ENCODE measurements at places on chromosomes 16 and 17.
A peak's percentile ranks its signal among the peaks of the same experiment; 100 is the strongest.

DNA sequence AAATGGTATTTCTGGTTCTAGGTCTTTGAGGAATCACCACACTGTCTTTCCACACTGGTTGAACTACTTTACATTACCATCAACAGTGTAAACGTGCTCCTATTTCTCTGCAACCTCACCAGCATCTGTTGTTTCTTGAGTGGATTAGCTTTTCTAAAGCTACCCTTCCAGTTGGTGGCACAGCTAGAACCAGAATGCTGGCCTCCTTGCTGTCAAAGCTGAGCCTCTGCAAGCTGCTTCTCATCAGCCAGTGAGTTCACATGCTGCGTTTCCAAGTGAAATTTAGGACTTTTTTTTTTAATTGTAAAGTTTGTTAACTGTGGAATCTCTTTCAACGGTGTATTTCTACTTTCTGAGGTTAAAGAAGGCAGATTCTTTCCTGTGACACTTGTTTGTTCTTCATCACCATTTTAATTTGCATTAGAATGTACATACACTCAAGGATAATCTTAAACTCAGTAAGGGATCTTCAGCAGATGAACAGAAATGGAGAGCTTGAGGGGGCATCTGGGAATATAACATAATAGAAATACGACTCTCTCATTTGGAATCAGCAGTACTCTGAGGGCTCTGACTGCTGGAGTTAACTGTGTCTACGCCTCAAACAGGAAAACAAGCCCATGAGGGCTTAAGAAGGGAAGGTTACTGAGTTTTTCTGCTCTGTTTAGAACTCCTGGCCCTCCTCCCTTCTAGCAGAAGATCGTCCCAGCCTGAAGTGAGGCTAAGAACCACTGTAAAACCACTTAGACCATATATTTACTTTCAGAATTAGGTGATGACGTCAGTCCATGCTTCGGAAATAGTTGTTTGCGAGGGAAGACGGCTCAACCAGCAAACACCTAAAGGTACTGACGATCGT, 148.4 kb upstream of the FAM20A start:
- no peaks in the 10 kb centered on the region for H3K36me3 ChIP-seq
- DNase-seq: no peak
- H3K4me3 ChIP-seq: no peak overlapping the region
- no peak overlapping the region for H3K27ac ChIP-seq

DNA sequence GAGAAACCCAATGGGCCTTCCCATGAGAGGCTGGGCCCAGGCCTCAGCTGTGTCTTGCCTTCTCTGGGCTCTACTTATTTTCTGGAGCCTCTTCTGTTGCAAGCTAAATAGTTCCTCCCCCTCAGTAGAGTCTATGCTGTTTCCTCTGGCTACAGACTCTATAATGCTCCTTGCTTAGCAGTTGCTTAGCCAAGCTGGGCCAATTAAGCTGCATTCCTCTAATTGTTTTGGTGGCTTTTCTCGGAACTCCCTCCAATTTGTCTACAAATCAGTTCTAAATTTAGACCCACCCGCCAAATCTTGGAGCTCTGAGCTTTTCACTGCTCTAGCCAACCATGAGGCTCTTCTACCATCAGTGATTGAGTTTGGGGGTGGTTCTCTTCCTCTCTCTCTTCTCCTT, 302.7 kb upstream of the ASIC2 start:
- no peak overlapping the region for H3K4me3 ChIP-seq
- H3K27me3 ChIP-seq: peaks cover 5% of the 10 kb centered on the region
- H3K27ac ChIP-seq: no peak overlapping the region
- H3K36me3 ChIP-seq: no peaks in the 10 kb centered on the region

DNA sequence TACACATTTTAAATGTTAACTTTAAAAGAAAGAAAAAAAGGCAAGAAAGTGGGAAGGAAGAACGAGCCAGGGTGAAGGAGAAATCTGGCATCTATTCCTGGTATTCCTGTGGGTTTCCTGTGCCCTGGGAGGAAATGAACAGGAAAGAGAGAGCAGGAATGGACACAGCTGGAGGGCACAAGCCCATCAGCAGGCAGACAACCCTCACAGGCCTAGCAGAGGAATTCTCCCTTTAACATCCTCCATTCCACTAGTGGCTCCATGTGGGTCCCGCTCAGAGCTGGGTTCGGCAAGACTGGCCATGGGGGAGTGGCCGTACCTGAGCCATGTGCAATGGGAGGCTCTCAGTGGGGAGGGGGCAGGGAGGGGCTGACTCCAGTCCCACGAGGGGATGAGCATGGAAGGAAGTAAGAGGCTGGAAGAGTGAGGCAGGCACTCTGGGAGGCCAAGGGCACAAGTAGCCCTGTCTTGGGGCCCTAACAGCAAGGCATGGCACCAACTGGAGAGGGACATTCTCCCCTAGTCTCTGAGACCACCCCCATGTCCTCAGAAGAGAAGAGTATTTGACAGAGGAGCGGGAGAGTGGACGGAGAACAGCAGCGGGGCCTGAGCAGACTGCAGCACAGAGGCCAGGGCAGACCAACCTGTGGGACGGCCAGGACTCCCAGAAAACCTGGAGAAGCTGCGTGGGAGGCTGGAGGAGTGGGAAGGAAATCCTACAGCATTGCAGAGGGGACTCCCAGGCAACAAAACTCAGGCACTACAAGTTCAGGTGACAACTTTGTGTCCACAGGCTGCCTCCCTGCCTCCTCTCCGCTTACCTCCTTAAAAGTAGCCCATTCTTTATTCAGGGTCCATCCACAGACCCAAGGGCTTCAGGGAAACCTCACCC, 30.2 kb downstream of the TK2 start:
- no peaks in the 10 kb centered on the region for H3K27me3 ChIP-seq
- H3K4me1 ChIP-seq: peaks cover 96% of the 10 kb centered on the region
- peak overlapping the region; percentile 95 for H3K27ac ChIP-seq

- peak; percentile 96 for DNase-seq
- H3K4me3 ChIP-seq: peak overlapping the region; percentile 75
- no peaks in the 10 kb centered on the region for H3K27me3 ChIP-seq
- H3K4me1 ChIP-seq: peaks cover 66% of the 10 kb centered on the region
Measured at GRCh38 chr16:3099732-3100499, 822 bp upstream of the ZSCAN10 start.

GRCh38 chr16:49958448-49958847, 66.6 kb upstream of the CNEP1R1 start:
- H3K36me3 ChIP-seq: no peaks in the 10 kb centered on the region

GRCh38 chr17:16325964-16326363, 27.3 kb downstream of the CENPV start:
- H3K27me3 ChIP-seq: no peaks in the 10 kb centered on the region
- peaks cover 6% of the 10 kb centered on the region for H3K36me3 ChIP-seq
- no peak for DNase-seq

GRCh38 chr16:50059669-50060068, 6.1 kb upstream of the HEATR3 start:
- no peak overlapping the region for H3K27ac ChIP-seq
- H3K4me1 ChIP-seq: no peaks in the 10 kb centered on the region
- peaks cover 4% of the 10 kb centered on the region for H3K27me3 ChIP-seq
- peaks cover 4% of the 10 kb centered on the region for H3K36me3 ChIP-seq

GRCh38 chr16:49515861-49516260, 142.3 kb downstream of the C16orf78 start:
- no peak for DNase-seq
- no peaks in the 10 kb centered on the region for H3K36me3 ChIP-seq
- no peaks in the 10 kb centered on the region for H3K4me1 ChIP-seq
- no peak overlapping the region for H3K4me3 ChIP-seq
- no peaks in the 10 kb centered on the region for H3K27me3 ChIP-seq

DNA sequence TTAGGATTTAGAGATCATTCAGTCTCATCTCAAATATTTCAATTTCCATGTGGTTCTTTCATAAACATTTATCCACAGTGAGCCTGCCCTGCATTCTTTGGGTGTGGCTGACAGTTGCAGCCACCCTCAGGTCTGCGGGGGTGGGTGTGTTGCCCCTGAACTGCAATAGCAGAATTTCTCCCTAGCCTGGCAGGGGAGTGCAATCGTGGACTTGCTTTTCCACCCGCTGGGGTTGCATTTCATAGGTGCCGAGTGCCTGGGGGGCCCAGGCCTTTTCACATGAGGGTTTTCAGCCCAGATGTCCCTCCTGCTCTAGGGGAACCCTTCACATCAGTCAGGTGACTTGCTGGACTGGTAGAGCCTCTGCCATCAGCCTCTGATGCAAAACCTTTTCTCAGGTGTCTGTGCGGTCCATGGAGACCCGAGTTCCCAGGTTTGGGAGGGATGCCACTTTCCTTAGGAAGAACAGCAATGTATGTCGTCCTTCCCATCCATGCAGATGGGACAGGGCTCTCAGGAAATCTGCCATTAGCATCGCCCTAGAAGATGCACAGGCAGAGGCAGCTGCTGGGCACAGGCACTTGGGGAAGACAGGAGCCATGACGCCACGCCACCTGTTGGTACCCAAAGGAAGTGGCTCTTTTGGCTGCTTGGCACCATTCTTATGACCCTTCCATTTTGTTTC, 2.4 kb upstream of the USP36 start:
- H3K27ac ChIP-seq: no peak overlapping the region
- DNase-seq: peak; percentile 76
- no peaks in the 10 kb centered on the region for H3K27me3 ChIP-seq
- H3K4me3 ChIP-seq: peak overlapping the region; percentile 9

GRCh38 chr16:30546115-30546514, 11.5 kb upstream of the ZNF747 start:
- DNase-seq: no peak
- no peak overlapping the region for H3K4me3 ChIP-seq
- no peaks in the 10 kb centered on the region for H3K36me3 ChIP-seq
- H3K4me1 ChIP-seq: peaks cover 11% of the 10 kb centered on the region
- H3K27ac ChIP-seq: no peak overlapping the region

DNA sequence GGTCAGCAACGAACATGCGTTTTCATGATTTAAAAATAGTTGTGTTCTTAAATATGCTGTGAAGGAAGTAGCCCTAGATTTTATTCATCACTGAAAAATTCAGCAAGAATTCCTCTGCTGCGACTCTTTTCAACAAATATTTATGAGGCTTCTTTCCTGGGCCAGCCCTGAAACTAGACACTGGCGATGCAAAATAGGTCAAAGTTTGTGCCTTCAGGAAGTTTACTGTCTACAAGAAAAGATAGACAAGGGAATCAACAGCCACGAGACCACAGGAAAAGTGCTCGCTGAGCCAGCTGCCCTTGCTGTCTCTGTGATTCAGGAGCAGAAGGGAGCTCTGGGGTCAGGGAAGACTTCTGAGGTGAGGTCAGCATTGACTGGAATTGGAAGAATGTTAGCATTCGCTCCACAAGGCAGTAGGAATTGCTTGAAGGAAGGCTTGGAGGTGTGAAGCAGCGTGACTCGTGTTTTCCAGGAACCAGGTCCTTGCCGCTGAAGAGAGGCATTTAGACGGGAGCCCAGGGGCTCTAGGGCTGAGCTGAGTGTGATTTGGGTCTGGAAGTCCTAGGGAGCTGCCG, 1.9 kb upstream of the RPL26 start:
- H3K36me3 ChIP-seq: peaks cover 31% of the 10 kb centered on the region
- H3K4me1 ChIP-seq: peaks cover 52% of the 10 kb centered on the region
- peak overlapping the region; percentile 87 for H3K4me3 ChIP-seq
- DNase-seq: no peak

DNA sequence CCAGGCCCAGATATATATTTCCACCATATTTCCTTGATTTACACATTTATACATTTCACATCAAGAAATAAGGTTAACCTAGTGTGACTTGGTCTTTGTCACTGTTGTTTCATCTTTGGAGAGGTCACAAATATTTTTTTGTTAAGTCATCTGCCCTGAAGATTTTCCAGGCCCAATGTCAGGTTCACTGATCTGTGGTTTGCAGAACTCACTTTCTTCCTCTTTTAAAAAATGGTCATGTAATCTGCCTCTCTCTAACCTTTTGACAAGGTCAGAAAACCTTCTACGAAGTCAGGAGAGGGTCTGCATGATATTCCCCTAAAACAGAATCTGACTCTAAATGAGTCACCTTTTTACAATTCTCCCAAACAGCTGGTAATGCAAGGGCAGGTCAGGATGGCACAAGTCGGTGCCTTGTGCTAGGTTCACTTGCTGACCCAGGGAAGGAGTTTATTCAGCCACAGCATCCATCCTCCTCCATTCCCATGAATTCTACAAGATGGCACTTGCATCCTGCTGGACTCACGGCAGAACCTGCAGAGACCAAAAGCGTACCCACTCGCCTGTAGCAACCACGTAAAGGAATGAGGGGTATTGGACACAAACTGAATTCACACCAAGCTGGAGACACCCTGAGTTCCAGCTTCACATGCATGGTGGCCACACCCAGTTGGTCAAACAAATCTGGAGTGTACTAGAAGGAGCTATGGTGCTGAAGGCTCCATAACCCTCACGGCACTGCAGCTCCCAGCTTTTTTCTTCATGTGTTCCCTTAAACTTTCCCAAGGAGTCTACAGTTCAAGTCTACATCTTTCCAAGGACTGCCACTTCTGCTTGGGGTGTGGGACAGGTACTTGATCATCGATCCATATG, 1.6 kb upstream of the KIAA0513 start:
- DNase-seq: no peak
- H3K27me3 ChIP-seq: peaks cover 2% of the 10 kb centered on the region
- H3K27ac ChIP-seq: peak overlapping the region; percentile 21
- peak overlapping the region; percentile 85 for H3K4me3 ChIP-seq
- H3K4me1 ChIP-seq: peaks cover 36% of the 10 kb centered on the region

GRCh38 chr17:50613007-50613992, 21.4 kb upstream of the ABCC3 start:
- no peak overlapping the region for H3K27ac ChIP-seq
- no peak overlapping the region for H3K4me3 ChIP-seq
- H3K36me3 ChIP-seq: no peaks in the 10 kb centered on the region
- DNase-seq: no peak
- H3K27me3 ChIP-seq: peaks cover 8% of the 10 kb centered on the region

DNA sequence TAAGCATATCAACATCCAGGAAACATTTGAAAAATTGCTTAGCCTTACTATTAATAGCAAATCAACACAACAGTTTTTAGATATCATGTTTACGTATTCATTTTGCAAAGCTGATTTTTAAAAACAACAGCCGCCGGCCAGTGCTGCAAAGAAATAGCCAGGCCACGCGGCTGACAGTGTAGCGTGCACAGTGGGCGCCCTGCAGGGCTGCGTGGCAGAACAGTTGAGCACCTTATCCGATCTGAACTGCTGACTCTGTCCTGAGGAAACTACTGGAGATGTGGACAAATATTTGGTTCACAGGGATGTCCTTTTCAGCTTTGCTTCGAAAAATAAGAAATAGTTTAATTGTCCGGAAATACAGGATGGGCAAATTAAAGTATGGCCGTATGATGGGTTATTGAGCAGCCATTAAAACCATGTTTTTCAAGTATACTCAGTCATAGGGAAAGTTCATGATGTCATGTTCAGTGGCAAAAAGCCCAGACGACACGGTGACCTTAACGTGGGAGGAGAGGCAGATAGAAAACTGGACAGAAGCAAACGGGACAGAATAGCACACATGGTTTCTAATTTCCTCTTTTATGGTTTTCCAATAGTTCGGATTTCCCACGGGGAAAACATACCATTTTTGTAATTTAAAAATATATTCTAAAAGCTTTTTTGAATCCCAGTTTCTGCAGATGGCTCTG, 52.4 kb upstream of the ENDOV start:
- peaks cover 96% of the 10 kb centered on the region for H3K36me3 ChIP-seq
- no peak overlapping the region for H3K4me3 ChIP-seq
- DNase-seq: no peak
- no peaks in the 10 kb centered on the region for H3K27me3 ChIP-seq

Measured in activated CD4-positive, alpha-beta memory T cell treated with anti-CD3 and anti-CD28 coated beads, Interleukin-2, amount 10 ng/mL, durations not matched to agents 7 days and 5 days (primary cell).